ENCODE measurements at places on chromosomes 5 and 9.
A peak's percentile ranks its signal among the peaks of the same experiment; 100 is the strongest.

GRCh38 chr5:39080597-39081204, 6.5 kb upstream of the RICTOR start:
- DNase-seq = no peak

GRCh38 chr5:133205204-133205603, 153.4 kb downstream of the HSPA4 start:
- DNase-seq = no peak

- no peak for DNase-seq
Observed at GRCh38 chr5:72234868-72235267, 85.2 kb downstream of the MRPS27 start.

DNA sequence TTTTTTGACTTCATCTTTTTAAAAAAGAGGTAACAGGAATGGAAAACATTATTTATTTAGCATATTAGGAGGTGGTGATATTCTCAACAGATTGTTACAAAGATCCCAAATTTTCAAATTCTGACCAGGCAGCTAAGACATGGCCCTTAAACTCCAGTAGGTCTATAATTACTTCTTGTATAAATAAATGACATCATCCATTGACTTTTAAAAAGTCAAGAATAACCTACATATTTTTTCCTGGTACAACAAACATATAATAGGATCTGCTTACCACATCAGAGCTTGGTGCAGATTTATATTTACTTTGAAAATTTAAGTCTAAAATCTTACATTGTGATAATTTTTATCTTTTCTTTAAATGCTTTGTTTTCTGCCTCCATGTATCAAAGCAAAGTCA, 92.2 kb upstream of the TRPM3 start:
- DNase-seq = no peak

- no peak for DNase-seq
Observed at GRCh38 chr5:133618141-133618540, 5.8 kb upstream of the FSTL4 start.

GRCh38 chr5:34484216-34484920, 171.8 kb upstream of the RAI14 start:
- no peak for DNase-seq

DNA sequence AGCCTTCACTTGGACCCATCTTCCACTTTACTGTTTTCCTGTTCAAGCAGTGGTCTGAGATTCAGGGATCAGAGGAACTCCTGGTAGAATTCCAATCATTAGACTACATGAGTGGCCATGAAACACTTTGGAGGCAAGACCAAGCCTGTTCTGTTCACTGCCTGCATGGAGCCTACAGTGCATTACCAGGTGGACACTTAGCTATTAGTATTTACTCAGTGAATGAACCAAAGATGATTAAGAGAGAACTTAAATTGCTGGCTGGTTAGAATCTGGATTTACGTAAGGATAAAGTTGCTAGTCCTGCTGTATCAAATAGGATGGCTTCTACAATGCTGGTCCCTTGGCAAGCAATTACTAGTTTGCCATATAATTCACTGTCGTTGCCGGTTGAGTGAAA, 245.5 kb downstream of the ARRDC3 start:
- DNase-seq = no peak

DNA sequence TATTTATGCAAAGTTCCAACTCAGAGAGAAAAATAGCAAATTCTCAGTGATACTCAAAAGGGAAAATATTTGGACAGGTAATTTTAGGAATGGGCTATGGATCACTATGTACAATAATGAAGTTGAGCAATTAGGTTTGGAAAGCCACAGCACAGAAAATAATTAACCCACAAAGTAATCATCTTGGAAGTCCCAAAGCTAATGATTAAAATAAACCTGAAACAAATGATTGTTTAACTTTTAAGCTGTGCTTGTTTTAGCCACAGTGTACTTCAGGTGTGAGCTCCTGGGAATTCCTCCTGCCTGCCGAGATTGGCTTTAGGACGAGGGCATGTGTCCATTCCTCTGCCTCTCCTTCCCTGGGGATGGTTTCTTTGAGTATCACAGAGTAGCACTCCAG, 403.9 kb downstream of the ZSWIM6 start:
- no peak for DNase-seq

- DNase-seq = no peak
Observed at GRCh38 chr9:95776176-95776575, 99.3 kb upstream of the ERCC6L2 start.

DNA sequence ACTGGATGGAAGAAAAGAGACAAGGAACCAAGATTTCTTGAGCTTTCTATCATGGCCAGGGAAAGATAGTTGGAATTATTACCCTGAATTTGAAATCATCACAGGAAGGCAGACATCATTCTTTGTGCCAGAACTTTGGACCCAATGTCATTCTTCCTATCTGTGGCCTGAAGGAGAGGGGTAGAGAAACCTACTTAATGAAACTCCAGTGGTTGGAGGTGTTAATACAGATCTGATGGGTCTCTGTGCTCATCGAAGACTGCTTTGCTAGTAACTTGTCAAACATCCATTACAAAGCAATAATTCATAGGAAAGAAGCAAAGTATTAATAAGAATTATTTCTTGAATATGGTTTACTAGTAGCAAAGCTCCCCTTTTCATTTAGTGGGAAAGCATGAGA, 26.9 kb downstream of the PRLR start:
- no peak for DNase-seq

GRCh38 chr9:133948131-133948530, 44.0 kb downstream of the VAV2 start:
- no peak for DNase-seq

- DNase-seq = peak; percentile 44
Observed at GRCh38 chr5:50958852-50959457, 292.5 kb downstream of the PARP8 start.

DNA sequence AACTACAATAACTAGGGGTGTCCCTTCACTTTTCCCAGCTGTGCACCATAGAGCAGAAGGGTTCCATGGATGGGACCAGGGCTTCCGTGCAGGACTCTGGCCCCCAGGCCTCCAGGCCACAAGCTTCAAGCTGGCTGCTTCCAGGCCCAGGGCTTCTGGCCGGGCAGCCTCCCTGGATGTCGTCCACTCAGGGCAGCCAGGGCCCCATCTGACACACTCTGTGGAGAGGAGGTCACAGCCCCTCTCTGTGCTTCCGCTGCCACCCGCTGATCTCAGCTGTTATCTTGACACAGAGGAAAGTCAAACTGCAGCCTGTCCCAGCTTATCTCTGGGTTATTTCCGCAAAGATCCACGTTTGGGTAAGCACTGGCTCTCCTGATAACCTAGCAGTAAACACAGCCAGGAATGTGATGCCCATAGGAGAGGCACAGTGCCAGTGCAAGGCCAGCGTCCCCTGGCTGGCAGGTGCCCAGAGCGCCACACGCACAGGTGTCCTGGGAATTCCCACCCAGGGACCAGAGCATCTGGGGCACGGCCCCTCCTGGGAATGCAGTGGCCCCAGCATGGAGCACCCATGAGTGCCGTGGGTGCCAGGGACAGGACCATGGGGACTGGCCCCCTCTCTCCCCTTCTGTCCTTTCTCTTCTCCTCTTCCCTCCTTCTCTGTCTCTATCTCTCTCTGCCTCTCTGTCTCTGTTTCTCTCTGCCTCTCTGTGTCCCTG, 15.6 kb upstream of the SLC6A19 start:
- DNase-seq = no peak

DNA sequence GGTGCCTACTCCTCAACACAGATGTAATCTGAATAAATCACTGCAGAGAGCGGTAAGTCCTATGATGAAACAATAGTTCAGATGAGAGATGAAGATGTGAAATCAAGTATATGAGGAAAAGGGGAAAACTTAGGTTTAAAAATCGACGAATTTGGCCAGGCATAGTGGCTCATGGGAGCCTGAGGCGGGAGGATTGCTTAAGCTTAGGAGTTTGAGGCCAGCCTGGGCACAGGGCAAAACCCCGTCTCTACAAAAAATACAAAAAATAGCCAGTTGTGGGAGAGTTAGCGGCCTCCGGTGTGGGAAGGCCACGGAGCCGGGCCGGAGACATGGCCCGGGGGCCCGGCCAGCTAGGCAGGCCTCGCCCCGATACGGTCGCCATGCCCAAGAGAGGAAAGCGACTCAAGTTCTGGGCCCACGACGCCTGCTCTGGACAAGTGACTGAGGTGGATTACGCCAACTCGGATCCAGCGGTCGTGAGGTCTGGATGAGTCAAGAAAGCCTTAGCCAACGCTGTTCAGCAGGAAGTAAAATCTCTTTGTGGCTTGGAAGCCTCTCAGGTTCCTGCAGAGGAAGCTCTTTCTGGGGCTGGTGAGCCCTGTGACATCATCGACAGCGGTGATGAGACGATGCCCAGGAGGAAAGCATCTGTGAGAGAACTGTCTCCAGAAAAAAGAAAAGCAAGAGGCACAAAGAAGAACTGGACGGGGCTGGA, 62.8 kb upstream of the SUB1 start:
- DNase-seq = no peak

GRCh38 chr5:55151923-55152842, 7.8 kb upstream of the GPX8 start:
- no peak for DNase-seq

DNA sequence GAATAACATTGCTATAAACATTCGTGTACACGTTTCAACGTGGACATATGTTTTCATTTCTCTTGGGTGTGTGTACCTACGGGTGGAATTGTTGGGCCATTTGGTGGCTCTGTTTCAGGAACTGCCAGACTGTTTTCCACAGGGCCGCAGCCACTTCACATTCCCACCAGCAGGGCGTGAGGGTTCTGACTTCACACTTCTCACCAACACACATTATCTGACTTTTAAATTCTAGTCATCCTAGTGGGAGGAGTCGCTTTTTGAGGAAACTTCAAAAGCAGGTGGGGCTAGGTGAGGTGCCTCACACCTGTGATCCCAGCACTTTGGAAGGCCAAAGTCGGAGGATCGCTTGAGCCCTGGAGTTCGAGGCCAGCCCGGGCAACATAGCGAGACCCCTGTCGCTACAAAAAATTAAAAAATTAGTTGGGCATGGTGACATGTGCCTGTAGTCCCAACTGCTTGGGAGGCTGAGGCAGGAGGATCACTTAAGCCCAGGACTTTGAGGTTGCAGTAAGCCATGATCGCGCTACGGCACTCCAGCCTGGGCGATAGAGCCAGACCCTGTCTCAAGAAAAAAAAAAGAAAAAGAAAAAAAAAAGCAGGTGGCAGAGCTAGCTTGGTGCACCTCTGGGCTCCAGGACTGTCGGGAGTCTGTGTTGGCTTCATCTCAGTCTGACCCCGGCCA, 28.5 kb downstream of the TSPAN17 start:
- no peak for DNase-seq

Measured in NCI-H2171 (cell line).